Left renal pelvis (tissue), 4 donors: ENCODE measurements at places on chromosomes 2 and 18.

DNA sequence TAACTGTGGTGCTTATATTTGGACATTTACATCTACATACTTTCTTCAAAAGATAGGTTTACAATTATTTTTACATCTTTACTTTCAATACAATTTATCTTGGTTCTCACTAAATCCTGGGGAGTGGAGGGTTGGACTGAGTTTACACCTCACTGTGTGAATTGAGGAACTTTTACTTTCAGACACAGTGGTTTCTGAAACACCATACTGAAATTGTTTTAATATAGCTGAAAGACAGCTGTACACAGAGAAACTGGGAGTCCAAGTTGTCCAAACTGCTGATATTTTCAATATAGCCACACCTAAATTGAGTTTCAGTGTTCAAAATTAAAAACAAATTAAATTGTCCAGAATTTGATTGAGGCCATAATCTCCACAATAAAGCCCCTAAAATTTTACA is 16.8 kb downstream of the KCNH7 start:
- DNase-seq, result no peak

- DNase-seq, result no peak
These were observed 10.3 kb downstream of the SULT1C4 start for GRCh38 chr2:108388045-108388444.

GRCh38 chr2:142104134-142104758 is 26.6 kb downstream of the LRP1B start:
- no peak for DNase-seq

GRCh38 chr2:221095356-221095755 is 476.7 kb downstream of the EPHA4 start:
- no peak for DNase-seq

DNA sequence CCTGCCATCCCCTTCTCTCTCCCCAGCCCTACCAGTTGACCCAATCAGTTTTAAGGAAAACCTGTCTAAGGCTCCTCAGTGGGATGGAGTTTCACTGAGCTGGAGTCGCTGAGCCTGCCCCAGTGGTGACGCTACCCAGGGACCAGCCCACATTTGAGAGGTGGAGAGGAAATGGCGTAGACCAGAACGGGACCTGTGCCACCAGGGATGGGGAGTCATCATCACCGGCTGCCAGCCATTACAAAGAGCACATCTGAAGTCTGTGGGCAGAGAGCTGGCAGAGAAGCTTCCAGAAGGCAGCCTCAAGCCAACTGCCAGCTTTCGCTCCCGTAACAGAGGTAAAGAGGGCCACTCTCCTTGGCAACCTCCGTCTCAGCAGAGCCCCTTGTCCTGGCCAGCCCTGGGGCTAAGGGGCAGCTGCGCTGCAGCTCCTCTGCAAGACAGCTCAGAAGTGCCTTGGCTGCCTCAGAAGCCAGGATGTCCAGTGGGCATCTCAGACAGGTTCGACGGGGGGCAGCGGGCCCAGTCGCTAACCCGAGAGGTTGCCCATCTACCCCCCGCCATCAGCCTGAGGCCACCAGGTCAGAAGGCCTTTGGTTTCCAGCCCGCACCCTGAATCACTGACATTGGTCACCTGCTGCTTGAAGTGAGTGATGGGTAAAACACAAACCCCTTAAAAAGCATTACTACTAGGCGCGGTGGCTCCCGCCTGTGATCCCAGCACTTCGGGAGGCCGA is 15.4 kb downstream of the SDC1 start:
- DNase-seq, result no peak

- DNase-seq, result no peak
These were observed 330.4 kb downstream of the LPIN1 start for GRCh38 chr2:12076810-12077209.

DNA sequence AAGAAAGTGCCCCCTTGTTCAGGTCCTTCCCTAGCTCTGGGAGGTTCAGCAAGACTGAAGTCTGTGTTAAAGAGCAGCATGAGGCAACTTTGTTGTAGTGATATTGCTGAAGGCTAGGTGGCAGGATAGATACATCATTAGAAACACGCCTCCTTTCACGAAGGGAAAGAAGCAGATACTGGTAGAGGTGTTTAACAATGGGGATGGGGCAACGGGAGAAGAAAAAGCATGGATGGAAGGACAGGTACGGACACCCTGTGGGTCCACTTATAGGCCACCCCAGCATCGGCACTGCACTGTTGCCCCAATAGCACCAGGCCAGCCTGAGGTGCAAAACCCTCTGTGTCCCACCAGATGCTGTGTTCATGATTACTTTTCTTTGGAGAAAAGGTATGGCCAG is 3.5 kb upstream of the IGFBP5 start:
- DNase-seq, result no peak

GRCh38 chr18:13579874-13580273 is 146.5 kb downstream of the FAM210A start:
- DNase-seq, result no peak

- no peak for DNase-seq
These were observed 38.9 kb downstream of the ID2 start for GRCh38 chr2:8720741-8721140.

DNA sequence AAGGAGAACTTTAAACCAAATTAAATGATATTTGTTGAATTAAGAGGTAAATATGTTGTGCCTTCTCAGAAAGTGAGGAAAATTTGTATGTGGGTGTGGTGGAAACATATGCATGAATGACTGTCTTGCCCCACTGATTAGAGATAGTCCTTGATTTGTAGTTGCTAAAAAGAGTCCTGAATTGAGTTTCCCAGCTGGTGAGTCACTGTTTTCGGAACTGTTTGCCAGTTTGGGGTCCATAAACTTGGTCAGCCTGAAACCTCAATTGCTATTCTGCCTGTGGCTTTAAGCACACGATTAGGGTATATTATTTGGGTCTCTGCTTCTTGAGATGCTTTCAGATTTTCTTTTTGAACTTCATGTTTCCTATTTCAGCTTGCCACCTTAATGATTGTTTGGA is 53.3 kb downstream of the PIKFYVE start:
- no peak for DNase-seq

DNA sequence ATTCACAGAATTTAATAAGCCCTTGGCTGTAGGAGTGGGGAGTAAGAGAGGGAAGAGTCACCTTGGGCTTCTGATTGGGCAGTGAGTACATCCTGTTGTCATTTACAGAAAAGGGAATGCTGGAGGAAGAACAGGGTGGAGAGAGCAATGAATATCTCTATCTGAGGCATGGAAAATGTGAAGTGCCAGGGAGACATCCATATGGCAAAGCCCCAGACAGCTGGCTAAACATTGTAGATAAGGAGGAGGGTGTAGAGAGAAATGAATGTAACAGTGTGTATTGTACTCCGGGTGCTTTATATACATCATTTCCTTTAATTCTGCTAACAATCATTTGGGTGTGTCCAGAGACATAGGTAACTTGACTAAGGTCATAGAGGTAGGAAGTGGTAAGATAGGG is 103.5 kb downstream of the UPP2 start:
- no peak for DNase-seq

DNA sequence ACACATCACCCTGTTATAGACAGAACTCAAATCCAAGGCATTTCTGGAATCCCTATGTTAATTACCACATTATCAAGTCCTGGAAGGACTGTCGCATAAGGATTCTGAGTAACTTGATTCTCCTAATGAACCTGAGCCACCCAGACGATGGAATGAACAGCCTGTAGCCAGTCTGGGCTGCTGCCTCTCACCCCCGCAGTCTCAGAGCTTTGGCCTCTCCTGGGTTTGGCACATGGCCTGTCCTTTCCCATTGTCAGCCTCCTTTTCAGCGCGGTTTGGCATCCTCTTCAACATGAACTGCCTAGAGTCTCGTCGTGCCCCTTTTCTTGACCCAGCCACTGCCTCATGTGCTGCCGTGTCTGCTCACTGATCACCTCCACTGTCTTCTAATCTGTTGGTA is 147.6 kb downstream of the SLC8A1 start:
- no peak for DNase-seq

DNA sequence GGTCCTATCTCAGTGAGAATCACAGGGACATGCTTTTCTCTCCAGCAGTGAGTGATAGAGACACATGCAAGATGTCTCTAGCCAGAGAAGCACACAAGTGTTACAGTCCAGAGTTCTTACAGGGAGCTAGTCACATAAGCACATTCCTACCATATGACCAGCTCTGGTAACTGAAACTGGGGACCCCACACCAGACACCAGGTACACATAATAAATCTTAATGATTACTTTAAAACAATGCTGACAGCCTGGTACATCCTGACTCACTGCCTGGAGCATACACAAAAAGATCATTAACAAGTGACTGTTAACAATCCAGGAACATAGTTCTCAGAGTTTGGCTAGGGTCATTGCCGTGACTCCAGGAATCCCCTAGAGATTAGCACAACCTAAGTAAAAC is 53.6 kb downstream of the GALNT1 start:
- no peak for DNase-seq
